Liver (tissue), 10 donors: ENCODE measurements at places on chromosomes 3 and 15. TPM values are rescaled to one million over a fixed set of nuclear protein-coding genes. Genes with fewer than 3 reads are reported as not detected.

Gene RAD51
- 0.25 TPM for total RNA-seq

Gene EIF4E3
- 3.7 TPM for total RNA-seq

Gene TMEM115
- total RNA-seq, result 20.2 TPM

Gene NR1I2
- total RNA-seq, result 121 TPM

Gene ARPC4
- 53.6 TPM for total RNA-seq

Gene PAK6
- total RNA-seq, result 0.05 TPM

DNA sequence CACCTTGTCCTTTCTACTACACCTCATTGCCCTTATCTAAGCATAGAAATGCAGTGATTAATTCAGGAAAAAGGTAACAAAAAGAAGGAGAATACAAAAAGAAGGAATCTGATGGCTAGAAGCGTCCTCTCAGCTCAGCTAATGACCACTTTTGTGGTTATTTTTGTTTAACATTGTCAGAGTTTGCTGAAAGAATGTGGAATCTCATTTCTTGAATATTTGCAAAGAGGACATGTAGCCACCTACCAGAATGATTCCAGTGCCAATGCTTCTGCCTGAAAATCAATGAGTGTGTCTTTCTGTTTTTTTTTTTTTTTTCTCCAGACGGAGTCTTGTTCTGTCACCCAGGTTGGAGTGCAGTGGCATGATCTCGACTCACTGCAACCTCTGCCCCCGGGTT, 24.5 kb downstream of the NANOGP8 start:
- no peaks in the 10 kb centered on the region for H3K27me3 ChIP-seq
- H3K4me1 ChIP-seq, result no peaks in the 10 kb centered on the region
- no peak overlapping the region for H3K27ac ChIP-seq
- H3K36me3 ChIP-seq, result no peaks in the 10 kb centered on the region

GRCh38 chr3:156750874-156751245, 75.3 kb upstream of the LEKR1 start:
- no peaks in the 10 kb centered on the region for H3K27me3 ChIP-seq
- no peaks in the 10 kb centered on the region for H3K36me3 ChIP-seq
- H3K4me3 ChIP-seq, result no peak overlapping the region
- DNase-seq, result no peak
- H3K27ac ChIP-seq, result no peak overlapping the region

DNA sequence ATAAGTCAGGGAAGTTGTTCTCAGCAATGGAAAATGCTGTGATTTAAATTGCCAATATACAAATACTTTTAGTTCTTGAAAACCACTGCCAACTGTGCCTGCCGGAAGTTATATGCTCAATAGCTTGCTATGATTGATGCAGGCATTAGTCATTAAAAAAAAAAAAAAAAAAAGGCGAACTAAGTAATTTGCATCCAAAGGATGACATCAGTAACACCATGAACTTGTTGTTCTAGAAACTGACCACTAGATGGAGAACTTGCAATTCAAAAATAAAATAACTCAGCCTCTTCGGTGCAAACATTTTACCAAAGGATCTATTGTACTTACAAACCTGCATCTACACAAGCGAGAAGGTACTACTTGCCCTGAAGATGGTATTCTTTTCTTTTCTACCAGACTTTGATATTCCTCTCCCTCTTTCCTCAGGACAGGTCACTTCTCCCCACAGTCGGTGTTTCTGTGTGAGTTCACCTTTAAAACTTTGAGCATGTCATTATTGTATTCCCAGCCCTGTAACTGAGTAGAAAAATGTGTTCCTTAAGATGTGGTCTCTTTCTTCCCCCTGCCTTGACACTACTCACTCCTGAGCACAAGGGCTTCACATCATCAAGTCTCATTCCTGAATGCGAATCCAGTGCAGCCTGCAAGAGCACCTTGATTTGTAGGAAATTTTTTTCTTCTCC, 115.0 kb upstream of the VEPH1 start:
- H3K4me3 ChIP-seq, result no peak overlapping the region
- H3K4me1 ChIP-seq, result peaks cover 2% of the 10 kb centered on the region
- no peak for DNase-seq
- no peaks in the 10 kb centered on the region for H3K27me3 ChIP-seq
- no peaks in the 10 kb centered on the region for H3K36me3 ChIP-seq

- H3K27ac ChIP-seq, result no peak overlapping the region
- peaks cover 19% of the 10 kb centered on the region for H3K4me1 ChIP-seq
- no peaks in the 10 kb centered on the region for H3K36me3 ChIP-seq
- no peak overlapping the region for H3K4me3 ChIP-seq
Observed at GRCh38 chr15:45449916-45450867, 71.8 kb upstream of the GATM start.

DNA sequence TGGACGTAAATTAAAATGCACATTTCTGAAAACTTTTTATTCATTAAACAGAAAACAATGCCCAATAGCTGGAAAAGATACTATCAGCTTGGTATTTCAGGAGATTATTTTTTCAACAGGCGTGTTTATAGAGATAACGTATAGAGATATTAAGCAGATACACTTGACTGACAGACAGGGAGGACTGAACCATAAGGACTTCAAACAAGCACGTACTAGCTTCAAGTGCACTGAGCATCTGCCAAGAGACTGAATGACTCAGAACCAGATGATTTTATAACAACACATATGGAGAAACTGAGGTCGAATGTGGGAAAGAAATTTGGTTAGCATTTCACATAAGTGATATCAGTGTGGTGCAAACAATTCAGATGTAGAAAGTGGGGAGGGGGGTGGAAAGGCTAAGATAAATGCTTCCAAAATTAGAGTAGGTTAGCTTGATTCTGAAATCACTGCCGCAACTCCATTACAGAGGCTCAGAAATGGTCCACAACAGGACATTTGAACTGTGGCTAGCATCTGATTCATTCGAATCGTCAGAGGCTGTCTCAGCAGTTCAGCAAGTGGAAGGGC, 103.5 kb downstream of the SEMA6D start:
- H3K4me1 ChIP-seq, result no peaks in the 10 kb centered on the region
- peaks cover 3% of the 10 kb centered on the region for H3K27me3 ChIP-seq
- H3K4me3 ChIP-seq, result no peak overlapping the region
- no peak for DNase-seq
- H3K27ac ChIP-seq, result no peak overlapping the region

DNA sequence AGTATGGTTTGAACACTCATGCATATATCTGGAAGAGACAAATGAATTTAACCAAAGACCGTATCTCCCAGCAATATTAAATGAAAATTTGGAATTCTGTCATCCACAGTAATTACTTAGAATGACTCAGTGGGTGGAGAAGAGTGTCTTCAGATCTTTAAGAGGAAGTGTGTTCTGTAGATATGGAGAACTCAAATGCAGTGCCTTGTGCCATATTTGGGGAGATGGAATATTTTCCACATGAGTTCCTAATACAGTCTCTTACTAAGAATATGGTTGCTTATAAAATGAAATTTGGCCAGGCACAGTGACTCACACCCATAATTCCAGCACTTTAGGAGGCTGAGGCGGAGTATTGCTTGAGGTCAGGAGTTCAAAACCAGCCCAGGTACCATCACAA, 40.5 kb downstream of the ANO10 start:
- H3K36me3 ChIP-seq, result no peaks in the 10 kb centered on the region
- no peak overlapping the region for H3K4me3 ChIP-seq
- DNase-seq, result no peak
- no peak overlapping the region for H3K27ac ChIP-seq
- H3K27me3 ChIP-seq, result no peaks in the 10 kb centered on the region
- H3K4me1 ChIP-seq, result no peaks in the 10 kb centered on the region

DNA sequence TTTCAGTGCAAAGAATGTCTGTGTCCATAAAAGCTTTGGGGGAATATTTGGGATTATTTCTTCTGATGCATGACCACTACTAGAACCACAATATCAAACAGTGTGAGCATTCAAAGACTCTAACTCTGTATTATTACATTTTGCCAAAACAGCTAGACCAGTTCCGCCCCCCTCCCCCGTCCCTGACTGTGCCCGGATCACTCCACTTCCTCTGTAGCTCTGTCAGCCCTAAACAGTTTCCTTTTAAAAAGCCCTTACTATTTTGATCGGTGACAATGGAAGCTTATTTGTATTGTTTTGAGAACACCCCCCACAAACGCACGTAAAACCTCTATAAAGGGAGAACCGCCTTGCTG, 36.6 kb upstream of the EPHB3 start:
- H3K4me3 ChIP-seq, result no peak overlapping the region
- no peak for DNase-seq
- peaks cover 15% of the 10 kb centered on the region for H3K4me1 ChIP-seq
- H3K27me3 ChIP-seq, result no peaks in the 10 kb centered on the region

GRCh38 chr15:47409600-47409999, 307.7 kb upstream of the SEMA6D start:
- H3K27me3 ChIP-seq, result peaks cover 3% of the 10 kb centered on the region
- no peak for DNase-seq
- no peaks in the 10 kb centered on the region for H3K36me3 ChIP-seq
- H3K4me1 ChIP-seq, result no peaks in the 10 kb centered on the region
- H3K4me3 ChIP-seq, result no peak overlapping the region

DNA sequence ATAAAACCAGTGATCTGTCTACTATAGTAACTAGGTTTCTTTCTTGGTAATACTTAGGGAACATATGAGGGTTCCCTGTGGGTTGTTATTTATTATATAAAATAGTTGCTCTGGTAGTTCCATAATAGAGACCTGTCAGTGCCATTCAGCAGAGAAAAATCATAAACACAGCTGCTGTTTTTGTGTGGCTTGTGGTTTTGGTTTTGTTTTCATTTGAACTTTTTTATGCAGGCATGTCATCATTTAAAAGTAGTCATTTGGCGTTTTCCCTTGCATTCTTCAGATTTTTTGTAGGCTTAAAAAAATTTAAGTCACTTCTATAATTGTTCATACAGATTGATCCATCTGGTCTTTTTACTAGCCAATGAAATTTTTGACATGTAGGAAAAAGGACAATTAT, 47.9 kb downstream of the PIK3CA start:
- no peak overlapping the region for H3K4me3 ChIP-seq
- no peak for DNase-seq
- H3K27me3 ChIP-seq, result no peaks in the 10 kb centered on the region
- H3K27ac ChIP-seq, result no peak overlapping the region
- H3K36me3 ChIP-seq, result no peaks in the 10 kb centered on the region

DNA sequence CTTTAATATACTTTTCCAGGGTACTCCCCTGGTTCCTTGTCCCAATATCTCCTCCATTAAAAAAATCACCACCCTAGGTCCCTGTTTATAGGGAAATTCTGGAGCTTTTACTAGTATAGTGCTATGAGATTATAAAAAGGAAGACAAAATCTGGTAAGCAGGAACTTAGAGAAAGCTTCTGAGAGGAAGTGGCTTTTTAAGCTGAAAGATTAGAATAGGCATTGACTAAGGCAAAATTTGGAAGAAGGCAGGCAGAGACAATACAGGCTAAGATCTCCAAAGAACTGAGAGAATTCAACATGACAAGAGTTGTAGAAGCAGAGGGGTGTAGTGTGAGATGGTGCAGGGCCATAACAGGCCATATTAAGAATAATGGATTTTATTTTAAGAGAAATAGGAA, 25.8 kb downstream of the SGO1 start:
- no peak overlapping the region for H3K27ac ChIP-seq
- DNase-seq, result no peak
- H3K4me1 ChIP-seq, result no peaks in the 10 kb centered on the region

DNA sequence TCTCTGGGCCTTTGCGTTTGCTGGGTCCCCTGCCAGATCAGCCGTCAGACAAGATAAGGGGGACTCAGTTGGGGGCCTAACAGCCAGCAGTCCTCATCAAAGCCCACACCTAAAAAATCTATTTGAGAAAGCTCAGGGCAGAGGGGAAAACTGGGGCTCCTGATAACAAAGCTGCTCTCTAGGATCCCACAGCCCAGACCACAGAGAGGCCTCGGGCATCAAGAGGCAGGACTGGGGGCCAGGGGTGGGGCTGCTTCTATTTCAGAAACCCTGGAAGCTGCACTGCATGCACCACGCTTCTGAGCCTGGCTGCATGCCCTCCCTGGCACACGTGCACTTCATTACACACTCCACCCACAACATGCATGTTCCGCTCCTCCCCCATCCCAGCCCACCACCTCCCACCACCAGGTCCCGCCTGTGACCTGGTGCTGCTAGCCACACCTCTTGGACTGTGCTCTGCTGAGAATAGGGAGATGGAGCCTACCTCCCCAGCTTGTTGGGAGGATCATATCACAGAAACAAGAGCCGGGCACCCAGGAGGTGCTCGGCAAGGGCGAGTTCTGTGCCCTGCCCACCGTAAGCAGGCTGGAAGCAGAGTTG, 26.6 kb downstream of the FBLN2 start:
- no peaks in the 10 kb centered on the region for H3K4me1 ChIP-seq
- no peaks in the 10 kb centered on the region for H3K36me3 ChIP-seq
- no peaks in the 10 kb centered on the region for H3K27me3 ChIP-seq
- DNase-seq, result no peak

DNA sequence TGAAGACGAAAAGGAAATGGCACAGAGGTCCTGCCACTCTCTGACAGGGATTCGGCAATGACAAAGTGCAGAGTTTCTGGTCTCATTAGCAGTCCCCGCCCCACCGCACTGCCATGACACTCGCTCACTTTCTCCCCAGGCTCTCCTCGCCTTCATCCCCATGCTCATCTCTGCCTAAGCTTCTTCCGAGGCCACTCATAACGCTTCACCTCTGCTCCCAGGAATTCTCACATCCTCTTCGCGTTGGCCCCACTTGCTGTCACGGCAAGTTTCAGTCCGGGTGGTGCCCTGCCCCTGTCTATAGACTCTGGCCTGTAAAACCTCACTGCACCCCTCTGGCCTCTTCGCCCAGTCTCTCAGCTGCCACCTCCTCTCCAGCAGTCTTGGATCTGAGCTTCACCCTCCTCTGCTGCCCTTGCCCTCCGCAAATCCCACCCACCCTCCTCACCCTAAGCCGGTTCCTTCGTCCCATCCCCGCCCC, 654 bp downstream of the RUBCN start:
- peak; percentile 38 for DNase-seq
- no peaks in the 10 kb centered on the region for H3K27me3 ChIP-seq
- peaks cover 19% of the 10 kb centered on the region for H3K4me1 ChIP-seq
- H3K4me3 ChIP-seq, result peak overlapping the region; percentile 95
- H3K36me3 ChIP-seq, result no peaks in the 10 kb centered on the region

DNA sequence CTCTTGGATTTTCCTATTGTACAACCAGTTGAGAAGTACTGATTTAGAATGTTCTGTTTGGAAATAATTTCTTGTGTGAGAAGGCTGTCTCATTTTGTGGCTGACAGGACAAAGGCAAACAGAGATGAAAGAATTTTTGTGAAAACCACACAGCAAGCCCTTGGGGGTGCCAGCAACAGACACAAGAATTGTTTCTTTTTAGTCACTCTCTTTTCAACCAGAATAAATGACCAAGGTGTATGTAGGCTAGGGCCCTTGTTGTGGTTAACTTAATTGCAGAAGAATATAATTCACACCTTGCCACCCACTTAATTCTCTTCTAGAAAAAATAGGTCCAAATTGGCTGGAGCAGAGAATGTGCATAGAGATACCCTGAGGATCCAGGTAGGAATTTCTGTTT, 329.4 kb upstream of the TBC1D5 start:
- no peaks in the 10 kb centered on the region for H3K27me3 ChIP-seq
- no peak for DNase-seq
- no peaks in the 10 kb centered on the region for H3K4me1 ChIP-seq
- no peaks in the 10 kb centered on the region for H3K36me3 ChIP-seq

- H3K27ac ChIP-seq, result no peak overlapping the region
- DNase-seq, result no peak
Observed at GRCh38 chr3:71684757-71685386, 40.3 kb downstream of the EIF4E3 start.

- peak; percentile 35 for DNase-seq
- H3K27me3 ChIP-seq, result no peaks in the 10 kb centered on the region
- peak overlapping the region; percentile 78 for H3K27ac ChIP-seq
- peaks cover 27% of the 10 kb centered on the region for H3K4me1 ChIP-seq
- no peak overlapping the region for H3K4me3 ChIP-seq
- H3K36me3 ChIP-seq, result peaks cover 27% of the 10 kb centered on the region
Observed at GRCh38 chr3:39148435-39149058, 4.8 kb downstream of the CSRNP1 start.
